ENCODE measurements at places on chromosomes 1 and 21.

- no peak for DNase-seq
These were observed 175.1 kb downstream of the ADSS2 start for GRCh38 chr1:244276646-244277045.

- DNase-seq = no peak
These were observed 34.9 kb downstream of the DEGS1 start for GRCh38 chr1:224217655-224218623.

GRCh38 chr21:45977396-45977795 lies 4.2 kb upstream of the COL6A1 start:
- no peak for DNase-seq

- no peak for DNase-seq
These were observed 34.6 kb upstream of the ADAMTS5 start for GRCh38 chr21:27001526-27001925.

- no peak for DNase-seq
These were observed 524.9 kb upstream of the CHRM3 start for GRCh38 chr1:238861342-238862066.

GRCh38 chr1:105585791-105586190 lies 1470.7 kb upstream of the PRMT6 start:
- DNase-seq = no peak

- DNase-seq = no peak
These were observed 345.3 kb downstream of the PTBP2 start for GRCh38 chr1:97066860-97067259.

DNA sequence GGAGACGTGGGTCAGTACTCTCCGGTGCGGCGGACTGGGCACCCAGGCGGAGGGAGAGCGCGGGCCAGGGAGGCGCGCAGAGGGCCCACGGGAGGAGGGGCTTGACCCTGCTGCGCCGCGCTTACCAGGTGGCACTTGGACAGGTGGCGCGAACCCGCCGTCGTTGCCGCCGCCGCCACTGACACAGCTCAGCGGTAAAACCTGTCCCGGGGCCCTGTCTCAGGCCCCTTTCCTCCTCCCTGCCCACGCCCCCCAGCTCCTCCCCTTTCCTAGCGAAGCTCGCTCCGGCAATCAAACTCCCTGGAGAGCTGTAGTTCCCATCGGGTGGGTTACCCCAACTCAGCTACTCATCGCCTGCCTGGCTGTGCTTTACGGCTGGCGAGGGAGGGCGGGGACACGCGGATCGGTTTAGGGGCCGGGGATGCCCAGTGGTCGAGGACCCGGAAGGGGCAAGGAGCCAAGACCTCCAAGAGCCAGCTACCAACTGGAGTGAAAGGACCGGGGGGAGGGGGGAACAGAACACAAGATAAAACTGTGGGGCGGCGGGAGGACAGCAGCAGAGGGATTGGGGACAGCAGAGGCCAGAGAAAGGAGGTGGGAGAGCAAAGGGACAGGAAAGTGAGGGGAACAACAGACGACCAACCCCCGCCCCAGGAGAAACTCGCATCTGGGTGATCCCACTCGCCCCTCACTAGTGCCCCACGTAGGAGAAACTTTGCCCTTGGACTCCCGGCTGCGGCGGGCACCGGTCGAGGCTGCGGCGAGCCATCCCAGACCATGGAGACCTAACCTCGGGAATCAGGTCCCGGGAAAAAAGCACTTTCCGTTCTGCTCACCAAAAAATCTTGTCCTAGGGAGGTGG lies 2.9 kb downstream of the GFI1 start:
- no peak for DNase-seq

DNA sequence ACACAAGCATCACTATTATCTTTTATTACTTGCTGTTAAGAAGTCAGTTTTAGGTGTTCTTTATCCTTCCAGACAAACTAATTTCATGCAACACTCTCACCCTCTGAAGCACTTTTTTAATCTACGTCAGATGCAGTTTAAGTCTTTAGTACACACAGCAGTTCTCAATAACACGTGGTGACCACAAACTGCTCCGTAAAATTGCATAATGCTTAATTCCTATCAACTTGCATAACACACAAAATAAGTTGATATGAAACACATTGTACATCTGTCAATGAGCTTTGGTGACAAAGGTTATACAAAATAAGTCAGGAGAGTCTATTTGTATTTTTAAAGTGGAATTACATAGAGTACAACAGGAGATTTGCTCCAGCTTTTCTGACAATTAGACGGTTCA lies 140.9 kb upstream of the ETS2 start:
- DNase-seq = no peak

DNA sequence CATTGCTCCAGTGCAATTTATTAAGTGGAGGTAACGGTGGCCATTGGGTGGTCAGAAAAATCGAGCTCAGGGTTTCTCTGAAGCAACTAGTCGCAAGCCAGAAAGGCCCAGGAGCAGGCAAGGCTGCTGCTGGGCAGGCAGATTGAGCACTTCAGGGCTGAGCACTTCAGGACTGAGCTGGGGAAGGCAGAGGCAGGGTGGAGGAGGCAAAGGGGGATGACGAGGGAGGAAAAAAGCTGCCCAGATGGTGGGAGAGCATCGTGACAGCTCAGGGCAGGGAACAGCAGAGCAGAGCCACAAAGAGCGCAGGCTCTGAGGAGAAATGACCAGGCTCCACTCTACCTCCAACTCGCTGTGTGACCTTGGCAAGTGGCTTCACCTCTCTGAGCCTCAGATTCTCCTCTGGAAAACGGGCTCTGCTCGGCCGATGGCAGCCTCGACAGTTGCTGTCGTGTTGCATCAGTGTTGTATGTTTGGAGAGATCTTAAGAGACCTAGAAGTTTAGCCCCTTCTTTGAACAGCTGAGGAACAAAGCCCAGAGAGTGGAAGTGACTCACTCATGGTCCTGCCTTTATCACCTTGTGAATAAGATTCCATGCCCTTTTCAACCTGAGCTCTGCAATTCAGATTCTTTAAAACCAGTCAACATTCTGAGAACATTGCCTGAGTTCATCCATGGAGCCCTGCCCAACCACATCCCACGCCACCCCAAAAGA lies 141.4 kb downstream of the SYF2 start:
- no peak for DNase-seq

DNA sequence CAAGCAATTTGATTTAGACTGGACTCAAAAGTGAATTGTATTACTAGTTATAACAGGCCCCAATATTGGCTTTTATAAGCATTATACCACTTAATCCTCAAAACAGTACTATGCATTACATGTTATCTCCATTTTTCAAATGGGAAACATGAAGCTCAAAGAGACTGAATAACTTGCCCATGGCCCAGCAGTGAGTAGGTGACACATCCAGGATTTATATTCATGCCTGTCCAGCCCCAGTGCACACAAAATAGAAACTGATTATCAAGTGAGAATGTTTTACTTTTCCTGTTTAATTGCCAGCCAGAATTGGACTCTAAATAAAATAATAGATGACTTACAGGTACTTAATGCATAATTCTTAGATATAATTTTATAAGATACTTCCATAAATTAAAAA lies 82.9 kb downstream of the NIBAN1 start:
- DNase-seq = no peak

DNA sequence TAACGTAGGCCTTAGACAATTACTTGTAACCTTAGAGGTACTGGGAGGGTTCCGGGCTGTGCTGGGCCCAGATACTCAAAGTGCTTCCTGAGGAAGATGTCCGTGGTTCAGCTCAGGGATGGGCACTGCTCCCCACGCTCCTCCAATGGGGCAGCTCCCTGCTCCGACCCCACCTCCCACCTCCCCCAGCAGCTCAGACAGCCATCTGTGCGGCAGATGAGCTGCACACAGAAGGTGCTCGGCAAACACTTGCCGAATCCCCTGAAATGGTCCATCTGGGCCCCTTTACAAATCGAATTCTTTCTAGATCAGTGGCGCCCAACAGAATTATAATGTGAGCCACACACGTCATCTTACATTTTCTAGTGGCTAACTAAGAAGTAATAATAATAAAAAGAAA lies 242.4 kb upstream of the RAB4A start:
- DNase-seq = no peak

- no peak for DNase-seq
These were observed 101.2 kb upstream of the F3 start for GRCh38 chr1:94642617-94643321.

- peak; percentile 43 for DNase-seq
These were observed 19.2 kb upstream of the EVA1B start for GRCh38 chr1:36342426-36343185.

DNA sequence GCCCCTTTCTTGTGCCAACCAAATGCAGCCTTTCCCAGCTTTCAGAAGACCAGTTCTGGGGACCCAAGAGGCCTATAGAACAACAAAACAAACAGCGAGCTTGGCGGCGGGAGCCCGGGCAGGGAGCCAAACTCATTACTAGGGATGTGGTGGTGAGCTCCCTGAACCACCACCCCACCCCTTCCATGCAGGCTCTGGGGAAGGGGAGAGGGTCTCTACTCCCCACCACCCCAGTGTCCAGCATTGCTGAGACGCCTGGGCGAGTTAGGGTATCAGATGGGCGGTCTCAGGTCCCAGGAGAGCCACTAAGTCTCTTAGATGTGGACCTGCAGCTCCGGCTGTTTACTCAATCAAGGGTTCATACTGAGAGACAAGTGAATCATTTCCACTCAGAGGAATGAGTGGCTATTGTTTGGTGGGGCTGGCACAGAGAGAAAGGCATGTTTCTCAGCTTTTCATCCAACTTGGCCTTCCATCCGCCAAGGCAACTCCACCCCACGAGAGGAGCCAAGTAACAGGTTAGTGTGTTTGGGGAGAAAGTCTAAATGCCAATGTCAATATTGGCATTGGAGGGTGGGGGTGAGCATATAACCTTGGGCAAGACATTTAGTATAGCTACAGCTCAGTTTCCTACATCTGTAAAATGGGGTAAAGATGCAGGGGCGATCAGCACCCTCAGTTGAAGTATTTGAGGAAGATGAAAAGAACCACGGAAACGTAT lies 40.9 kb downstream of the PLXNA2 start:
- DNase-seq = no peak

GRCh38 chr1:94578856-94579255 lies 37.3 kb upstream of the F3 start:
- DNase-seq = no peak

DNA sequence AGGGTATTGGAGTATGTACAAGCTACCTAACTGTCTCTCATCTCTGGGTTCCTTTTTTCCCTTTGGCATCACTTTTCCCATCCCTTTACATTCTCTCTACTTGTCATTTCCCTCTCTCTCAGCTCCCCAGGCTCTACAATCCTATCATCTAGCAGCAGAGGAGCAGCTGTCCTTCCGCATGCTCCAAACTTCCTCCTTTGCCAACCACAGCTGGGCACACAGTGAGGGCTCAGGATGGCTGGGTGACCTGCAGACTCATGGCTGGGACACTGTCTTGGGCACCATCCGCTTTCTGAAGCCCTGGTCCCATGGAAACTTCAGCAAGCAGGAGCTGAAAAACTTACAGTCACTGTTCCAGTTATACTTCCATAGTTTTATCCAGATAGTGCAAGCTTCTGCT lies 561 bp downstream of the CD1E start:
- DNase-seq = no peak

- DNase-seq = no peak
These were observed 149.8 kb downstream of the PDE4B start for GRCh38 chr1:65942476-65942875.

DNA sequence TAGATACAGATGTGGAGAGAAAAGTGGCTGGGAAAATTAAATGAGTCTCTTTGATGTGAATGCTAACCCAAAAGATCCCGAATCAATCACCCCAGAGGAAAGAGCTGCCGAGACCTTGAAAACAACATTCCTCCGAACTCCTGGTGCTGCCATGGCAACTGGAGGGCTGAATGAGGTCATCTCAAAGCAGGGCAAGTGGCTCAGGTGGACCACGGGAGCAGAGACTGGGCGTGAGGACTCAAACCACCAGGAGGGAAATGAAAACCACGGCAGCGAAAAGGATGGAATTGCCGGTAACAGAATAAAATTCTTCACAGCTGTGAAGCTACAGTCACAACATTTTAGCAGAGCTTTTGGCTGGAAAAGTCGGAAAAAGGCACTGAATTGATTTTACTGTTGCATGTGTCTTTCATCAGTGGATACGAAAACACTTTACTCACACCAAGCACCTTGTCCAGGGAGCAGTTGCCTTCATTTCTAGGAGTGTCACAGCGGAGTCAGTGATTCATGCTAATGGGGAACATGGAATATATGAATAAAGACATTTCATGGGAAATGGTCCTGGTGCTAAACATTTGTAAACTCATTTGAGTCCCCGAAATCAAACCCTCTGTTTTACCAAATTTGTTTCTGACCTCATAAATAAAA lies 23.2 kb upstream of the BECN2 start:
- DNase-seq = no peak

DNA sequence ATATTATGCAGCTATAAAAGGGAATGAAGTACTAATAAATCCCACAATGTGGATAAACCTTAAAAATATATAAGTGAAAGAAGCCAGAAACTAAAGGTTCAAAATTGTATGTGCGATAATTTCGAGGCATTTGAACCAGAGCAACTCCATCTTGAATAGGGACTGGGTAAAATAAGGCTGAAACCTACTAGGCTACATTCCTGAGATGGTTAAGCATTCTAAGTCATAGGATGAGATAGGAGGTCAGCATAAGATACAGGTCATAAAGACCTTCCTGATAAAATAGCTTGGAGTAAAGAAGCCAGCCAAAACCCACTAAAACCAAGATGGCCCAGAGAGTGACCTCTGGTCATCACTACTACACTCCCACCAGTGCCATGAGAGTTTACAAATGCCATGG lies 103.1 kb downstream of the SLC16A1 start:
- no peak for DNase-seq

DNA sequence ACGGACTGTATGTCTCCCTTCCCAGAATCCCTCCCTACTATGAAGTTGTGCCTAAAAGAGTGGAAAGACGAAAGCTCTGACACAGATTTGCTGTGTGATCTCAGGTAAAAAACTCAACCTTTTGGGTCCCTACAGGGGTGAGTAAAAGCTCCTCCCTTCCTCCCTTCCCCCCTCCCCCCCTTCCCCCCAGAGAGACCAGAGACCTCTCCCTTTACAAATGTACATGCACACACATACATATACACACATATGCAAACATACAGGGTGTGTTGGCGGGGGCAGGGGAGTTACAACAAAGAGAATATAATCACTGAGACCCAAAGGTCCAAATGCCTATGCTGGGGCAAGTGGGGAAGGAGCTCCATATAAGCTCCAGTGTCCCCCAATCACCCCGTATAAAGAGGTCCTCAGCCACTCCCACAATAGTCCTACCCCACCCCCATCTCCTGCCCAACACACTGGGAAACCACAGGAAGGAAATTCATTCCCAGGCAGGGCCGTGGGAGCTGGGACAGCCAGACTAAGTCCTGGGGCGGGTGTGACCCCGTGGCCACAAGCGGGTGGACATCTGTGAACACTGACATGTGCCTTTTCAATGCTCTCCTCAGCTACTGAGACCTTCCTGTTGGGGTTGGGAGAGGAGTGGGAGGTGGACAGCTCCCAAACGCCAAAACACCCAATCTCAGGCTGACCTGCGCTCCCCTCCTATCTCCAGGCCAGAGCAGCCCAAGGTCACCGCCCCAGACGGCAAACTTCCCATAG lies 2.0 kb downstream of the MEF2D start:
- DNase-seq = no peak

GRCh38 chr1:114979278-114979891 lies 50.2 kb upstream of the TSHB start:
- peak; percentile 40 for DNase-seq

DNA sequence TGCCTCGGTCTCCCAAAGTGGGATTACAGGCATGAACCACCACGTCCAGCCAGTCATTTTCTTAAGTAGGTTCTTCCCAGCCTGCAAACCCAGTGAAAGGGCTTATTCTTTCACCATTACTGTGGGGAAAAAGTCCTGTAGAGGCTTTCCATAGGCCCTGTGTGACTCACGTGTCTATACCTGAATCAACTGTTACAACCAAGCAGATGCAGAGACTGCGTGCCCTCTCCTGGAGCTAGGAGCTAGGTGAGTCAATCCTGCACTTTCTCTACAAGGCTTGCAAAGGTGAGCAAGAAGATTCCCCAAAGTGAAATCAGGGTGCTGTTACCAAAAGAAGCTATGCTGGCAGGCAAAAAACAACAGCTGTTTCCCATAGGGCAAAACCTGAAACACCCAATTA lies 13.8 kb upstream of the MPZL1 start:
- DNase-seq = no peak
